Activated naive CD4-positive, alpha-beta T cell (primary cell): ENCODE measurements at places on chromosomes 7 and 10.

DNA sequence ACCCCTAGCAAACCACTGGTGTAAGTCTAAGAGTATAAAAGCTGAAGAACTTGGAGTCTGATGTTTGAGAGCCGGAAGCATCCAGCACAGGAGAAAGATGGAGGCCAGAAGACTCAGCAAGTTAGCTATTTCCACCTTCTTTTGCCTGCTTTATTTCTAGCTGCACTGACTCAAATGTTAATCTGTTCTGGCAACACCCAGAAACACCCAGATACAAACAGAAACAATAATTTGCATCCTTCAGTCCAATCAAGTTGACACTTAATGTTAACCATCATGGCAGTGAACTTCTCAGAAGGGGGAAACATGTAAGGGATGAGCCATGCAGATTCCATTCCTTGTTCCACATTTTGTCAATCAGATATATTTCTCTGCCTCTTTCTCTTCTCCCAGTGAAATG lies 101.8 kb upstream of the FERD3L start:
- no peak for DNase-seq

DNA sequence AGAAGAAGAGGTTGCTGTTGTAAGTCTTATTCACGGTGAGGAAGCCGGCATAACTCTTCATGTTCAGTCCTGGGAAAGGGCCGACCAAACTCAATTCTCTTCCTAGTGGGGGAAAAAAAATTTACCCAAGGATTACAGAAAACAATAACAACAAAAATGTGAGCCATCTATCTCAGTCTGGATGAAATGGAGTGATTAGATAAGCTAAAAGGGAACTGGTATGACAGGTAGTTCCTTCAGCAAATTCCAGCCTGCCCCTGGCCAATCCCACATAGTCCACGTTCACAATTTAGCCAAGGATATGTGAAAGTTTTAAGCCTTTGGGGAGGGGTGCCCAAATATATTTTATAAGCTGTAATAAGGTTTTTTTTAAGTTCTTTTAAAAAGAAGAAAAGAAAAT lies 33.6 kb downstream of the CPVL start:
- no peak for DNase-seq

- no peak for DNase-seq
These were observed 32.9 kb downstream of the PHTF2 start for GRCh38 chr7:77831481-77831880.

GRCh38 chr7:460374-461116 lies 59.1 kb downstream of the PDGFA start:
- DNase-seq, result no peak

GRCh38 chr7:55072251-55072650 lies 53.4 kb downstream of the EGFR start:
- DNase-seq, result no peak

- DNase-seq, result no peak
These were observed 462.2 kb upstream of the NRP1 start for GRCh38 chr10:33796680-33797079.

DNA sequence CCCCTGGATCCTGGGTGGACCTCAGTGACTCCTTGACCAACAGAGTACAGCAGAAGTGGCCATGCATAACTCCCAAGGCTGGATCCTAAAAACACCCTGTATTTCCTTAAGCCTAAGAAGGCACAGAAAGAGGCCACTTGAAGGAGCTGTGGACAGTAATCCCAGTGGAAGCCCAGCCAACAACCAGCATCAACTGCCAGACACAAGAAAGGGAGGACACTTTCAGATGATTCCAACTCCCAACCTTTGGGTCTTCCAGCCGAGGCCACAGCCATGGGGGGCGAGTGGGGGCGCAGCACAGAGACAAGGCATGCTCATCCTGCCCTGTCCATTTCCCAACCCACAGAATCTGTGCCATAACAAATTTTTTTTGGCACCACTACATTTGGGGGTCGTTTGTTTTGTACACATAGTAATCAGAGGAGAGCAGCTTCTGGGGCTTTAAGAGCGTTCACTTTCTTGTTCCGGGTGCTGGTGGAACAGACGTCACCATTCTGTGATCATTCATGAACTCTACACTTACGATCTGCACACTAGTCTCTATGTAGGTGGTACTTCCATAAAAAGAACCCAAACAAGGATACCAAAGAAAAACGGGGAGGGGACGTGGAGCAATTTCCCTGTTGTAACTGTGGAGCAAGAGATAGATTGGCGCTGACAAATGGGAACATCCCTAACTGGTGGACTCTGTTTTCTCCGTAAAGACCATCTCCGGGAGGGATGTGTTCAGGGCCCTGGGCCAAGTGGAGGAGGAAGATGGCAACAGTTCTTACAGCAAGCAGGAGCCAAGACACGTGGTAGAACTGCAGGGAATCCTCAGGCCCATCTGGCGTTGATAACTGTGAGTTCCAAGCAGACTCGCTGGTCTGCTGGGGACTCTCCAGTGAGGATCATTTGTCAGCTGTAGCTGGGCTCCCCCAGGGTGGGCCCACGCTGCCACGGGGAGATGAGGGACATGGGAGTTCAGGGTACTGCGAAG lies 6.0 kb upstream of the SLC29A3 start:
- no peak for DNase-seq

GRCh38 chr10:15898046-15898445 lies 37.7 kb upstream of the MINDY3 start:
- DNase-seq, result no peak

- DNase-seq, result no peak
These were observed 16.7 kb downstream of the ELN start for GRCh38 chr7:74044366-74045350.

DNA sequence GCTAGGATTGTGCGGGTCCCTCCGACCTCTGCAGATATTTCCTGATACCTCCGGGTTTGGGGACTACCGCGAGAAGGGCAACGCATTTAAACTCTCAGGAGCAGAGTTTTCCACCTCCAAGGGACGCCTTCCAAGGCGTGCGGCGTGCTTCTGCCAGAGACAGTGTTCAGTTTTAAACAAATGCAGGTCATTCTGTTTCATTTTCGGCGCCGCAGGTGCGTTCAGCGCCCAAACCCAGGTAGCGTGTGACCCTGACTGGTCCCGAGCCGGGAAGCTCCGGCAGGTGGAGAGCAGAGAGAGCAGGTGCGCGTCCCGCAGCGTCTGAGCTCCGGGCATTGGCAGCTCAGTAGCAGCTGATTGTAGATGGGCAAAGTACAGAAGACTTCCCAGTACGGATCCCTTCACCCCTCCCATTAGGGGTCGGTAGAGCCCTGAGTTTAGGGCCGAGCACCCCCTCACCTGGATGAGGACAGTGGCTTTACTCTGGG lies 1.4 kb upstream of the CYP26A1 start:
- no peak for DNase-seq

- DNase-seq, result no peak
These were observed 171.9 kb downstream of the SRPK2 start for GRCh38 chr7:105216786-105217185.

DNA sequence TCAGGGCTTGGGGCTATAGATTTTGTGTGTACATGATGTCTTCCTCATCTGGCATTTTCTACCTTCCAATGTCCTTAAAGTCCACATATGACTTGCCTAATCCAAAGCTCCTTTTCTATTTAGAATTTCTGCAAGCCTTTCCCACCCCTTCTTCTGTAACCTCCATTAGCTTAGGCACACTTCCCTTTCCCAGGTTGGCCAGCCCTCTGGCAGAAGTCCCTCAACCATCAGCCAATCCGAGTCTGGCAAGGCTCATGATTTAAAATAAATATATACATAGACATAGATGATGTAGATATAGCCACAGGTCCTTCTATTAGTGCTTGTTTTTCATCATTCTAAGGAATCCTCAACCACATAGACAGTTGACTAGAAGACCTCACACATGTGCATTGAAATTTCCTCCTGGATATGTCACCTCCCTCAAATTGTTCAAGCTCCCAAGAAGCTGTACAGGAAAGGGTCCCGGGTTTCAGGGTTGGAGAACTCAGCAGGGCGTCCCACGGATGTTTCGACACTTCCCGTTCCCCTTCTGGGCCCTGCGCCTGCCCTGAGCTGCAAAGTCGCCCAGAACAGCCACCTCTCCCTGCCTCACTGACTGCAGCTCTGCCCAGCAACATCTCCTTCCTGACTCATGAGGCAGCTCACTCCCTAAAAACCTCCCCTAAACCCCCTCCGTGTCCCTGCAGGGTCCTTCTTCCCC lies 20.4 kb upstream of the PIK3AP1 start:
- no peak for DNase-seq

GRCh38 chr10:15313047-15313446 lies 58.0 kb downstream of the FAM171A1 start:
- no peak for DNase-seq

- DNase-seq, result no peak
These were observed 563.6 kb upstream of the SEMA3D start for GRCh38 chr7:85750454-85750949.

DNA sequence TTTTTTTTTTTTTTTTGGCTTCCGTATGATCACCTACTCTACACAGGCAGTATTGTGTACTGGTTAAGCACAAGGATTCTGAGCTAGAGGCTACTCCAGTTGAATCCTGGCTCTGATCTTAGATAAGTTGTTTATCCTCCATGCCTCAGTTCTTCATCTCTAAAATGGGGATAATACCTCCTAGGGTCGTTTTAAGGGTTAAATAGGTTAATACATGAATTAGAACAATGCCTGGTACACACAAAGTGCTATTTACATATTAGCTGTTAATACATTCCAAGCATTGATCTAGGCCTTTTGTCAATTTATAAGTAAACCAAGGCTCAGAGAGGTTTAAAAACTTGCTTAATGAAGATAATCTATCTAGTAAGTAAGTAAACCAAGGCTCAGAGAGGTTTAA lies 59.0 kb downstream of the ST7 start:
- DNase-seq, result no peak
